Activated CD4-positive, CD25-positive, alpha-beta regulatory T cell treated with anti-CD3 and anti-CD28 coated beads, Interleukin-2, amount 50 U/mL, for 24 hours (primary cell): ENCODE measurements at places on chromosomes 4 and X.

DNA sequence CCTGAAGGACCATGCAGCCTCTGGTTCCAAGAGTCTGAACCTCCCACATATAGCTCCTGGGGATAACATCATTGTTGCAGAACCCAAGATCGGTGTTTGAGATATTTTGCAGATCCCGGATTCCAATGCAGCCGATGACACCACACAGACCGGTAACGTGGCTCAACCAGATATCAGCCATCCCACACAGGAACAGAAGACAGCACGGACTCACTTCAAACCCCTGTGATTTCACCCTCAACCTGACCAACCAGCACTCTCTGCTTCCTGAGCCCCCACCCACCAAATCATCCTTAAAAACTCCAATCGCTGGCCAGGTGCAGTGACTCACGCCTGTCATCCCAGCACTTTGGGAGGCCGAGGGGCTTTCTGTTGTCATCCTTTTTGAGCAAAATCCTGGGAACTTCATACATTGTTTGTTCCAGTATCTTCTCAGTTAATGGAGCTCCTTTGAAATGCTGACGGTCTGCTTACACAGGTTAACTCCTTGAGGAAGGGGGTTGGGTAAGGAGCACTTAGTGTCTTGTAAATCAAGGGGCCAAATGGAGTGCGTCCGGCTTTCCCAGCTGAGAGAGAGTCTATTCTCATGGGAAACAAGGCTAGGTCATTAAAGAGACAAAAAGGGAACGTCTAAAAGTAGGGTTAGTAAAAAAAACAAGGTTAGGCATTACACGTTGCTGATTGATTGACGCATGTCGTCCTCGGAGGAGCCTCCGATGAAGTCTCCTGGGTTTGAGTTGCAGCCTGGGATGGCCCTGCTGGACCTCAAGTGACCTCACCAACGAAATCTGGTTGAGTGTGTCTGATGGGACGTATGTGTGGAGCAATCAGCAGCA lies 230.4 kb downstream of the CRLF2 start:
- no peak for ATAC-seq

DNA sequence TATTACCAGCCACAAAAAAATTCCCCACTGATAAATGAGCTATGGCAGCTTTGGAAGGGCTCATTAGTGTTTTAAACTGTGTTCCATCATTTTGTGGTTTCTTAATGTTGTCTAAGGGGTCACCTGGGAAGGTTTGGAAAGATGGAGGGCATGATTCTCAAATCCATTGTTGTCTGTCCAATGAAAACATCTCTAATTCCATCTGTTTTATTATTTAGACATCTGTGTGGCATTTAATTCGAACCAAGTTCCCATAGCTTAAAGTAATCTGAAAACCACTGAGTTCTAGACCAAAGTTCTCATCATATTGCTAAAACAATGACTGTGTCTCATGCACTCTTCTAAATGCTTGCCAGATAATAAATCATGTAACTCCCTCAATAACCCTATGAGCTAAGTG lies 103.8 kb upstream of the PPP3CA start:
- ATAC-seq: no peak

DNA sequence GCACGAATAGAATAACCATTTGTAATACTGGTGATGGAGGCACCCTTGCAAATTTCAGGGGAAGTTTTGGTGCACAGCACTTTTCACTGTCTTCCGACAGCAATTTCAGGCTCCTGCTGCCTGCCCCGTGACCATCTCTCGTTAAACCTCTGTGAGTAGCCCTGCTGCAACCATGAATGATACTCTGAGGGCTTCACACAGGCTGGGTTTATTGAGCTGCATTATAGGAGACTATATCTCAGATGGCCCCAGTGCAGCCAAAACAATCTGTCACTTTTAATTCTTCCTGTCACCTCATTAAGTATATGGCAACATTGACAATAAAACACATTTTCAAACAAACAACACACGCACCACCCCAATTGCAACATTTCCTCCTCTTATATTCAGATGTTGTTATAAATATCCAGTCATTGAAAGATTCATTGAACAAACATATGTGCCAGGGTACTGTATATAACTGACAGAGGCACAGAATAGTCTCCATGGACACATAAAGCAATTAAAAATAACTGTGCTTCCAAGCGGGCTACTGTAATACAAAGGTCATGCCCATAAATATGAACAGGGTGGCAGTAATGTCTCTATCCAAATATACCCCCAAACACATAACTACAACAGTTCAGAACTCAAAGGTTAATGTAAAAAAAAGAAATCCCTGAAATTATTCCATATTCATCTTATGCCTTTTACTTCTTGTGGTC lies 477.0 kb downstream of the GBA3 start:
- ATAC-seq: no peak

DNA sequence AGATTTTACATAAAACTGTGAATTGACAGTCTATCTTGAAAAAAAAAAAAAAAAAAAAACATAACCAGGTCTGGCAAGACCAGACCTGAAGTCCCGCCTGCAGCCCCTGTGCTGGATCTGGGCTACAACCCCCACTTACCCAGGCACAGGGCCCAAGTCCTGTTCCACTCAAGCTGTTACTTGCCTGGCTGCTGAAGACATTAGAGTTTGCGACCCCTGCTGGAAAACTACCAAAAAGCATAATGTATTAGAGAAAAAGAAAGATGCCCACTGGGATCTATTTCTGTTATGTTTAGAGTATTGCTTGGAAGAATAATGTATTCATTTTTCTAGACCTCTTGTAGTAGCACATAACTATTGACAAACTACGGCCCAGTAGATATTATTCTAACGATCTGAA lies 4.7 kb downstream of the HS3ST1 start:
- no peak for ATAC-seq

GRCh38 chrX:55201930-55202579 lies 18.1 kb upstream of the PAGE5 start:
- ATAC-seq: no peak

GRCh38 chrX:101252634-101253033 lies 33.0 kb downstream of the DRP2 start:
- ATAC-seq: no peak

- no peak for ATAC-seq
Measured at GRCh38 chr4:71592793-71593192, 191.1 kb downstream of the GC start.

- ATAC-seq: no peak
Measured at GRCh38 chr4:121112530-121112929, 40.2 kb upstream of the NDNF start.

DNA sequence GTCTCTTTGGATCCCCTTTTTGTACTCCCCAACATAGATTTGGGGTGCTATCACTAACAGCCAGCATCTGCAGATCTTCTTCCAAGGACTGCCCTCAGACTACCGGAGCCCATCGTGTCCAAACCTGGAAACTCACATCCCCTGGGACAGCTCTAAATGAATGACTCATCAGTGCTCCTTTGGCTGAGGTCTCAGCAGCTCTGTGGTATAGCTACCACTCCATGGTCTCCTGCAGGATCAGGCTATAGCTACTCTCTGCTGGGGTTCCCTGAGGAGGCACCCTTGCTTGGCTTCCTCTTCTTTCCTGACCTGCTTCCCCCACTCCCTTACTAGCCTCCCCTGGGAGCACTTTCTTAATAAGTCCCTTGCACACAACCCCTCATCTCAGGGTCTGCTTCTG lies 97.5 kb upstream of the PRPS2 start:
- no peak for ATAC-seq

- no peak for ATAC-seq
Measured at GRCh38 chr4:70179811-70180210, 15.7 kb upstream of the ODAM start.

DNA sequence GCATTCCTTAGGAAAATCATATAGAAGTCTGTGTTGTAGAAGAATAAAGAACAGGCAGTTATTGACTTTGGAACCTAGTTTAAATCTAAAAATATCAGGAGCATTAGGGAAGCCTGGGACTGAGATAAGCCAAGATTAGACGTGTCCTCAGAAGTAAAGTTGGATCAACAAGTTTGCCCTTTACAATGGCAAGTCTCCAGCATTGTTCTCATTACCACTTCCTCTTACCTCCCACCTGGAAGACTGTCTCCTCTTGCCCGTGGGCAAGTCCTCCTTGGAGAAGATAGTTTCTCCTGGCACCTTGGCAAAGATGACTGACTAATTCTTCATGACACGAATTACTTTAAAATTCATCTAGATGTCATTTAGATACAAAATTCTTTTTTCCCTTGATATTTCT lies 37.8 kb downstream of the CNKSR2 start:
- no peak for ATAC-seq

DNA sequence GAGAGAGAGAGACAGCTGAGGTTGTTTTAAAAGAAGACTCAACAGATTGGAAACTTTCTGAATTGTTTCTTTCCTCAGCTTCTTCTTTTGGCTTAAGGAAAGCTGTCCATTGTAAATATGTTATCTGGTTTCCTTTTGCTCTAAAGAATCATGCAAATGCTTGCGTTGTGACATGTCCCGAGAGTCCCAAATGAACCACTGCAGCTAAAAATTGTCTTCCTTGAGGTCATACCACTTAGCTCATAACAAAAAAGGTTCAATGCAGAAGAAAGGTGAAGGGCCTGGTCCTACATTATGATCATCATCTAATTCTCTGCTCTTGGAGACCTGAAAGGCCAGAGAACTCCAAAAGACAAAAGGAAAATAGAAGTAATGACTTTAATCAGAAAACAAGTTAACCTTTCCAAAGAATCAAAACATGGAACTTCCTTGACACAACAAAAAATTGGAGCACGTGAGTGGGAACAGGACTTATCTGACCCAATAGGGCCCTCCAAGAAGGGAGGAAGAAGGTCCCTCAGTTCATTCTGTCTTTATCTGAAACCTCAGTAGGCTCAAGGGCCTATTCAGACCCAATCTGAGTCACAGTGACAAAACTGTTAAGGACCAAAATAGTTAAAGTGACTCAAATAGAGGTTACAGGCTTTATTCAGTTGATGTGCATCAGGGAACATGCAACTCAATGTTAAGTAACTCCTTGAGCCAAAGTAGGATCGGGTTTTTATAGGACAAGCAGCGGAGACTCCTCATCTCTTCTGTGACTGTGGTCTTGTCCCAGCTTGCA lies 14.7 kb upstream of the VSIG1 start:
- no peak for ATAC-seq

DNA sequence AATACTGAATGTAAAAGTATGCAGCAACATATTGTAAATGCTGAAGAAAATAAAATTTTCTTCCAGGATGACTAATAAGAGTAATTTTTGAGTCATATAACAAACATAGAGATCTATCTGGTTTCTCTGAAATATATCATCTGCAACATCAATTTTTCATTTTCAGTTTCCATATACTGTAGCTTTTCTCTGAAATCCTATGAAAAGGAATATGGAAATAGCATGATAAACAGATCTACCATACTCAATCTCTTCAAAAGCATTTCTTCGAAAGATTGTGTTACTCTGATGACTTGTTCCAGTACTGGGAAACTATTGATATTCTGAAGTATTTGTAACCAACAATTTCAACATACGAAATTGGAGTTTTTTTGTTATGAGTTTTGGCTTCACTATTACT lies 1156.7 kb downstream of the FAM133A start:
- ATAC-seq: no peak

GRCh38 chrX:124223524-124223923 lies 108.9 kb upstream of the TEX13D start:
- ATAC-seq: no peak

GRCh38 chr4:40524366-40525041 lies 105.2 kb downstream of the RBM47 start:
- ATAC-seq: no peak

GRCh38 chrX:153736871-153737441 lies 12.3 kb downstream of the ABCD1 start:
- ATAC-seq: no peak

- ATAC-seq: peak; percentile 82
Measured at GRCh38 chr4:177250056-177250696, 59.5 kb upstream of the NEIL3 start.

- no peak for ATAC-seq
Measured at GRCh38 chr4:45732161-45732560, 391.7 kb downstream of the GABRG1 start.

DNA sequence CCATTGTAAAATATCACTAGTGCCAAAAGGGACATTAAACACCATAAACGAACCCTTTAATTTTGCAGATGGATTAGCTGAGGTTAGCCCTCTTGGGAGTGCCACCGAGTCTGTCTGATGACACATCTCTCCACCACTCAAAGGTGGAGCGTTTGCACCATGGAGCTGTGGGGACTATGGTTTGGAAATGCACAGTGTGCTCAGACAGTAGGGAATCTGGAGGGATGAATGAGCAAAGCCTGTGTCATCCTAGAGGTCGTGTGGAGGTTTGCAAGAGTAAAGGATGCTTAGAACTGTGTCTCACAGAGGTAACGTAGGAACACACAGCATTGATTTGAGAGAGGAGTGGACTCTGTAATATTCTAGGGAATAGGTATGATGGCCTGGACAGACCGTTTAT lies 93.7 kb downstream of the CLNK start:
- no peak for ATAC-seq

- ATAC-seq: no peak
Measured at GRCh38 chr4:22414833-22415232, 101.0 kb downstream of the ADGRA3 start.

GRCh38 chrX:9356846-9357245 lies 108.0 kb upstream of the TBL1X start:
- ATAC-seq: no peak

DNA sequence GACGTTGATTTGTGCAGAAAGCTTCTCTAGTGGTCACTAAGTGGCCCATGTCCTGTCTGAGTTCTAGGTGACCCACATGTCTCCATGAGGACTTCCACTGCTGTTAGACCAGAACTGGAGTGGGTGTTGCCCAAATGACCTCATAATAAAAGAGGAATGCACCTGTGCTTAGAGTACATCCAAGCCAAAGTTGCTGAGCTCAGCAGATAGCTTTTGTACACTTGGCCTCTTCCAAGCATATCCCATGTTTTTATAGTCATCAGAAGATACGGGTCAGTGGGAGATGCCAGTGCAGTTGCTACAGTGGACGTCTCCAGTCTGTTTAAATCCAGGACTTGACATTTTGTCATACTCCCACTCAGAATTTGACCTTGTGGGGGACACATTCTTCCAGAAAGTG lies 37.6 kb upstream of the WDR1 start:
- ATAC-seq: no peak

DNA sequence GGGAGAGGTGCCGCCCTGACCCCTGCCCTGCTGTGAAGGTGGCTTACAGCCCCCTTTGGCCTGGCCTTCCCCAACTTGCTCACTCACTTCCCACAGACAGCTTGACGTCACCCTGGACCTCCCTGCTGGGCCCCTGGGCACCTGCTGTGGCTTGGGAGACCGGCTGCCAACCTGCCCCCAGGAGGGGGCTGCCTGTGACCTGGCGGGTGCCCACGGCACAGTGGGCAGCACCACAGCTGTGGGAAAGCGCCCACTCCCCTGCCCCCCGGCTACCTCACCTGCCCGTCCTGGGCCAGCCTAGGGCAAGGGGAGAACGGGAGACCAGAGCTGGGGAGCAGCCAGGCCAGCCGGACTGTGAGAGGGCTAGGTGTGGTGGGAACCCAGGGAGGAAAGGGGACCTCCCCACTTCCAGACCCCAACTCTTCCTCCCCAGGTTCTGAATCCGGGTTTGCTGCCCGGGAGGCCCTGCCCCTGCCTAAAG lies 2.4 kb upstream of the ZFP92 start:
- no peak for ATAC-seq

GRCh38 chrX:137432609-137433008 lies 133.3 kb upstream of the ZIC3 start:
- ATAC-seq: no peak
